T-helper 17 cell (primary cell): ENCODE measurements at places on chromosomes 5 and 9.

DNA sequence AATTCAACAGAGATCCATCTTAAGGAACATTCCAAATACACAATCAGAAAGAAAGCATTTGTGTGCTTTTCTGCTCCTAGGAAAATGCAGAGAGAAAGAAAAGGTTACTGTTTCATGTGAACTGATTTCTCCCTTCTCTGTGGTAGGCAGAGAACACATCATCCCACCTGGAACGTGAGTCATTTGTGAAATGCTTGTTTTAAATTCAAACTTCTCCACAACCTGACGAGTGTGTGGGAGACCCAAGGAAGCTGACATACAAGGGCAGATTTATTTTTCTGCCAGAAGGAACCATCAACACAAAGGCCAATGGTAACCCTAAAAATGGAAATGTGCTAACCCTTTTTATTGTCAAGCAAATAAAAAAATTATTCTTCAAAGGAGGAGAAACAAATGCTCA is 156.4 kb downstream of the EFNA5 start:
- H3K27ac ChIP-seq, result no peak overlapping the region
- DNase-seq, result no peak
- no peaks in the 10 kb centered on the region for H3K4me1 ChIP-seq

GRCh38 chr9:133701321-133701980 is 36.7 kb downstream of the SARDH start:
- peak overlapping the region; percentile 87 for H3K4me3 ChIP-seq
- H3K27me3 ChIP-seq, result no peaks in the 10 kb centered on the region
- H3K36me3 ChIP-seq, result peaks cover 7% of the 10 kb centered on the region
- peaks cover 35% of the 10 kb centered on the region for H3K4me1 ChIP-seq
- DNase-seq, result no peak

DNA sequence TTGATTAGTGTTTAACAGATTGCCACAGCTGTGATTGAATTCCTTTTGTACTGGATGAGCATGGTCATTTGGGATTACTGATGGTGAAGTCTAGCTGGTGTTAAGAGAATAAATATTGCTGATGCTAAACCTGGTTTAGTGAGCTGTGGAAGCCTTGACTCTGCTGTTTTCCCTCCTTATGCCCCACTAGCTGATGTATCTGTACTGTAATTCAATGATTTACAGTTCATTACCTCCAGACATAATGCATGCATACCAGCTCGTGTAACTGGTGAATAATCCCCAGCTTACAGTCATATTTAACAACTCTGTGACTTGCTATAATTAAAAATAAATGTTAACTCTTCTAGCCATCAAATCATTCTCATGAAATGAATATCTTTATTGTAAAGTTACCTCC is 1.7 kb upstream of the CMYA5 start:
- DNase-seq, result no peak
- H3K4me3 ChIP-seq, result no peak overlapping the region
- H3K36me3 ChIP-seq, result peaks cover 4% of the 10 kb centered on the region

- H3K27ac ChIP-seq, result no peak overlapping the region
- no peak for DNase-seq
- H3K27me3 ChIP-seq, result peaks cover 22% of the 10 kb centered on the region
- H3K36me3 ChIP-seq, result peaks cover 6% of the 10 kb centered on the region
Measured at GRCh38 chr5:66864240-66864884, 268.2 kb downstream of the MAST4 start.

GRCh38 chr9:127197861-127198430 is 66.6 kb upstream of the GARNL3 start:
- H3K27ac ChIP-seq, result no peak overlapping the region
- peaks cover 8% of the 10 kb centered on the region for H3K4me1 ChIP-seq
- H3K4me3 ChIP-seq, result no peak overlapping the region
- DNase-seq, result no peak
- H3K27me3 ChIP-seq, result no peaks in the 10 kb centered on the region

GRCh38 chr9:72534931-72535330 is 13.5 kb downstream of the TMC1 start:
- no peak for DNase-seq
- H3K27ac ChIP-seq, result no peak overlapping the region
- H3K4me3 ChIP-seq, result no peak overlapping the region
- H3K36me3 ChIP-seq, result no peaks in the 10 kb centered on the region

- H3K4me1 ChIP-seq, result no peaks in the 10 kb centered on the region
- H3K4me3 ChIP-seq, result no peak overlapping the region
- H3K36me3 ChIP-seq, result no peaks in the 10 kb centered on the region
- no peaks in the 10 kb centered on the region for H3K27me3 ChIP-seq
- no peak for DNase-seq
- H3K27ac ChIP-seq, result no peak overlapping the region
Measured at GRCh38 chr9:110752766-110753165, 84.2 kb downstream of the MUSK start.

- no peak overlapping the region for H3K27ac ChIP-seq
- H3K36me3 ChIP-seq, result no peaks in the 10 kb centered on the region
- no peak for DNase-seq
- no peaks in the 10 kb centered on the region for H3K4me1 ChIP-seq
Measured at GRCh38 chr9:106102821-106103220, 408.5 kb downstream of the TMEM38B start.

DNA sequence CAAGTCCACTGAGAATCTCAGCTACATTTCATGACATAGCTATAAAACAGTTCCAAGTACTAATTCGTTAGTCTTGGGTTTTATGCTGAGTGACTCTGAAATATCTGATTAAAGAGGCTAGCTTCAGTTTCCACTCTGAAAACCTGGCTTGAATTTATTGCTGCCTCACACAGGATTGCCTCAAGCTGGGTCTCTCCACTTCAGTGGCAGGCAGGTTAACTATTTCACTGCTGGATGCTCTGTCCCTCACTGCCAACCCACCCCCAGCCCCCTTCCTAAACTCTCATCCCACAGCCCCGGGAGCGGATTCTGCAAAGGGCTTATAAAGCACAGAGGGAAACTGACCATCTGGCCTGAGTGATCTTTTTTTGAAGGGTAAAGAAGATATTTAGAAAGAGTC is 318.3 kb downstream of the MLLT3 start:
- DNase-seq, result no peak
- H3K4me3 ChIP-seq, result no peak overlapping the region
- H3K36me3 ChIP-seq, result no peaks in the 10 kb centered on the region
- no peak overlapping the region for H3K27ac ChIP-seq
- peaks cover 9% of the 10 kb centered on the region for H3K27me3 ChIP-seq
- peaks cover 5% of the 10 kb centered on the region for H3K4me1 ChIP-seq

DNA sequence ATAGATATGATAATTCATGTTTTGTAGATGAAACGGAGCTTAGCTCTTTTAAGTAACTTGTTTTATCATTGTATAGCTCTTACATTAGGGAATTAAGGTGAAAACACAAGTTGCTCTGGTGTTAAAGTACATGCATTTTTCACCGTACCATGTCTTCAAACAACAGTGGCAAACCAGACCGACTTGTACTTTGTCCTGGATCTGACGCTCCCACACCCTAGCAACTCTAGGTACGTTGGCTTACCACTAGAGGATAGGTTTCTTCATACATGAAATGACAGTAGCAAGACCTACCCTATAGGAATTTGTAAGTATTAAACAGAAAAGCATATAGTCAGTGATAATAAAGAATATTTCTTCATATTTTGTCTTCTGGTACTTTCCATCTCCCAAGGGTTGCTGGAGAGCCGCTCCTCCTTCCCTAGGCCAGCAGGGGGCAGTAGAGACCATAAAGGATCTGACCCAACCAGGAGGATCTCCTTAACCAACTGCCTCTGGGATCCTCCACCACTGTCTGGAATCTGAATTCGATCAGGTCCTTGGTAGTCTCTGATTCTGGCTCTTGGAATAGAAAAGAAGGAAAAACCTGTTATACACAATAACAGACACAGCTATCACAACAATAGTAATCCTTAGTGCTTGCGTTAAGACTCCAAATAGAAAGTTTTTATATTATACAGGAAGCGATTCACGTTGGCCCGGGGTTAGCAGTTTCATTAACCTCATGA is 136.7 kb downstream of the CAVIN4 start:
- no peak overlapping the region for H3K4me3 ChIP-seq
- H3K27ac ChIP-seq, result no peak overlapping the region
- H3K36me3 ChIP-seq, result no peaks in the 10 kb centered on the region
- no peaks in the 10 kb centered on the region for H3K4me1 ChIP-seq
- peaks cover 4% of the 10 kb centered on the region for H3K27me3 ChIP-seq
- peak; percentile 21 for DNase-seq

- DNase-seq, result no peak
- peaks cover 11% of the 10 kb centered on the region for H3K27me3 ChIP-seq
- H3K27ac ChIP-seq, result no peak overlapping the region
- no peaks in the 10 kb centered on the region for H3K4me1 ChIP-seq
- no peaks in the 10 kb centered on the region for H3K36me3 ChIP-seq
Measured at GRCh38 chr5:122402955-122403685, 91.1 kb downstream of the SNCAIP start.

- DNase-seq, result no peak
- H3K36me3 ChIP-seq, result no peaks in the 10 kb centered on the region
- no peaks in the 10 kb centered on the region for H3K27me3 ChIP-seq
- H3K4me1 ChIP-seq, result no peaks in the 10 kb centered on the region
Measured at GRCh38 chr5:105146867-105147266, 1584.3 kb upstream of the NUDT12 start.

- no peak overlapping the region for H3K27ac ChIP-seq
- DNase-seq, result no peak
- peaks cover 2% of the 10 kb centered on the region for H3K4me1 ChIP-seq
- H3K27me3 ChIP-seq, result peaks cover 32% of the 10 kb centered on the region
- peaks cover 2% of the 10 kb centered on the region for H3K36me3 ChIP-seq
- H3K4me3 ChIP-seq, result no peak overlapping the region
Measured at GRCh38 chr5:57878301-57878722, 395.7 kb upstream of the ACTBL2 start.

- DNase-seq, result no peak
- no peak overlapping the region for H3K4me3 ChIP-seq
- peak overlapping the region; percentile 94 for H3K27ac ChIP-seq
- peaks cover 2% of the 10 kb centered on the region for H3K36me3 ChIP-seq
- H3K4me1 ChIP-seq, result peaks cover 46% of the 10 kb centered on the region
Measured at GRCh38 chr9:129934041-129934591, 98.9 kb downstream of the USP20 start.

DNA sequence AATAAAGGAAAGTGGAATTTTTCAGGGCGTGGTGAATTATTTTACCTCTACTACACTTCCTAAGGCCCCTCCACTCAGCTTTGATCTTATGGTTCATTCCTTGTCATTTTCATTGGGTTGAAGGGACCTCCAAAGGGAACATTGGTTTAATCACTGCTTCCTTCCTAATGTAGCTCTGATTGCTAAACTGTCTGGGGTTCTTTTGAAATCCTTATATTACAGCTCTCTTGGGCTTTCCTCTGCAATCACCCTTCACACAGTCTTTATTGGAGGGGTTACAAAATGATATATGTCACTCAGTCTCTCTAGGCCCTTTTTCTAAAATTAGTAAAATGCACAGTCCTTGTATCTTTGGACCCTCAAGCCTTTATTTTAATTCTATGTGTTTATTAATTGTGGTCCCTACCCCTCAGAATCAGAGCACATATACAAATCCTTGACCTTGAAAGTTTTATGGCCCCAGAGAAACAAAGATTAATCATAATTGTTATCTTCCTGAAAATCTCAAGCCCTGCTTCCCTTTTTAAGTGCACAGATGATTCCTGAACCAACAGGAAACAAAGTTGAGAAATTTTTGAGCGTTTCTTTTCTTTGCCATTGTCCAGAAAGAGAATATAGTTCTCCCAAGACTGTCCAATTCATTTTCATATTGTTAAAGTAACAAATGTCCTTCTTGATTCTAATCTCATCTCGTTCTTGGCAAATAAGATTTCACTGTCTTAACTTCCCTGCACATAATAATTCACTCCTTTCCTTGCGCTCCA is 330.0 kb downstream of the ARRDC3 start:
- no peak for DNase-seq
- no peak overlapping the region for H3K27ac ChIP-seq
- H3K27me3 ChIP-seq, result peaks cover 10% of the 10 kb centered on the region
- H3K4me3 ChIP-seq, result no peak overlapping the region
- H3K36me3 ChIP-seq, result no peaks in the 10 kb centered on the region
